ENCODE measurements at places on chromosomes 6 and 20.

DNA sequence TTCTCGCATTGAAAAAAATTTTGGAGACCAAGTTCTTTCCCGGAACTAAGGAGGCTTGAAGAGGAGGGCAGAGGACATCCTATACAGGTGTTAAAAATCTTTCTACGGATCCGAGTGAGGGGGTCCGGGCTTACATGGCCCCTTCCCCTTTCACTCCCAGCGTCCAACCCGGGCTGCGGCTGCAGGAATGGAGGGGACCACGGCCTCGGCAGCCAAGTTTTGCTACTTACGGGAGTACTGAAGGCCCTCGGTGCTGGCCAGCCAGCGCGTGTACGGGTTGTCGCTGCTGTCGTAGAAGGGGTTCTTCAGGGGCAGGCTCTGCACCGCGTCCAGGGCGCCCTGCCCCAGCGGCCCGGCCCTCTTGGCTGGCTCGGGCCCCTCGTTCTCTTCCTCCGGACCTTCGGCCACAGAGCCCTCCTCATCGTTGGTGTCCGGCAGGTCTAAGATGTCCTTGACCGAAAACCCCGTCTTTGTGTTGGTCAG is 642 bp downstream of the NKX2-2 start:
- no peak for DNase-seq

DNA sequence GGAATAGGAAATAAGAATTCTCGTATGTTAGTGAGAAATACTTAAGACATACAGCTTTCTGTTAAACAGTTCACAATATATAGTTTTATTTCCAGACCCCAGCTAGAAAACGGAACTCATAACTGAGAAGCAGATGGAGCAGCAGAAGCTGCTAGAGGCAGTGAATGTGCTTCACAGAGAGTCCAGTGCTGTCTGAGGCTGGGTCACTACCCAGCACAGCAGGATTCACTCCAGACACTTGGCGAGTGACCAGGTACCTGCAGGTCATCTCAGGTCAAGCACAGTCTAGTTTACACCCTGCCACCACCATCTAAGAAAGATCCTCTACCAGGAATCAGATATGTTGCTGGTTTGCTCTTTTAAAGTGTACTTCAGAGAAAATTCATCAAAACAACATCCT is 243.1 kb upstream of the RAB32 start:
- no peak for DNase-seq

DNA sequence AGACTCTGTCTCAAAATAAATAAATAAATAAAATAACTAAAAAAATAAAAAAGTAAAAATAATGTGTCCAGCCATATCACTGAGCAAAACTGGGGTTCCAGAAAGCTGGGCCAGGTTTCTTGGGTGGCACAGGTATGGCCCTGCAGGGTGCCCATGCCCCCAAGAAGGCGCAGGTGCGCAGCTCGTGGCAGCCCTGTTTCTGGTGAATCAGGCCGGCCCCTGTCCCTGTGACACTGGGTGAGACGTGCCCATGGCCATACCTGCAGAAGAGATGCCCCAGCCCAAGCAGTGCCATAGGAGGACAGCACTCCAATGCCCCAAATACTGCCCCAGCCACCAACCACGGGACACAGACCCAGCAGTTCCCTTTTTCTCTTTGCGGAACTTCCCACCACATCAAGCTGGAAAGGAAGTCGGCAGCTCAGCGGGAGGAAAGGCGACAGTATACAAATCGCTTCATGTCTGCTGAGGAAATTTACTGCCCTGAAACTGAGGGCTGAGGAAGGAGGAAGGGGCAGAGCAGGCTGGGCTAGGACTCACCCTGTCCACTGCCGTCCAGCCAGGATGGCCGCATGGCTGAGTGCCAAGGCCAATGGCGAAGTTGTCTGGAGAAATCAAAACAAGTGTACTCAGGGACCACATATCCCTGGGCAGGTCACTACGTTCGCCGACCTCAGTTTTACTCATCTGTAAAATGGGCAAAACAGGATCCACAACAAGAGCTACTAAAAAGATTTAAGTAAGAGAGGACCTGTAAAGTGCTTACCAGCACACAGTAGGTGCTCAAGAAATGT is 55.4 kb downstream of the PREX1 start:
- no peak for DNase-seq

- peak; percentile 58 for DNase-seq
Measured at GRCh38 chr6:17334265-17334664, 53.1 kb downstream of the RBM24 start.

DNA sequence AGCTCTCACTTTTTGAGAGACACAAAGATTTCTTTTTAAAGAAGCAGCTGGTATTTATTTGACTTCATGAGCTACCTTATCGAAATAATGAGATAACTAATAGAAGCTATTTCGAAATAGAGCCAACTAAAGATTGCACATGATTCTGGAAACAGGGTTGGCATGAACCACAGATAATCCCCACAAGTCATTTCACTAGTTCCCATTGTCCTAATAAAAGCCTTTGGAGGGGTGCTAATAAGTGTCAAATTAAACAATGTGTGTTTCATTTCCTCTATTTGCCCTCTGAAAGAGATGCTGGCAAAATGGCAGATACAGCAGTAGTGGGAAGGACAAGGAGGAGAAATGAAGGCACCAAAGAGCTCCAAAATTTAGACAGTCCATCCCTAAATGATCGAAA is 78.6 kb upstream of the RIPOR2 start:
- no peak for DNase-seq
